ENCODE measurements at places on chromosomes 2 and 18.

- DNase-seq: no peak
Measured at GRCh38 chr18:377088-377487, 109.2 kb upstream of the THOC1 start.

DNA sequence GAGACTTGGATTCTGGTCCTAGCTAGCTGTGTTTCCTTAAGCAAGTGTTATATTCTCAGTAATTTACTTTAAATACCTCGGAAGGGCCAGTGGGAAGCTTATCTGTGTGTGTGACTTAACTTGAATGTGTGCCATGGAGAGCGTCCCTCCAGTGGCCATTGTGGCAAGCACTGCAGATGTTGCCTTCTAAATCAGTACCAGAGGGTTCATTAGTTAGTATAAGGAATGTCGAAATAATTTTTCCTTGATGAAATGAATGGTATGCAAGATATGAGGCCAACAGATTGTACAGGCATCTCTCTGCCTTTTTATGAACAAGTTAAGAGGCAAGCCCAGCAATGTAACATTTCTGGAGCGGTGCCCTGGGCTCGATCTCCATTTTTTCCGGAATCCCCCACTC, 52.0 kb downstream of the FBXO36 start:
- no peak for DNase-seq

GRCh38 chr18:2395427-2396161, 175.7 kb downstream of the METTL4 start:
- DNase-seq: no peak

DNA sequence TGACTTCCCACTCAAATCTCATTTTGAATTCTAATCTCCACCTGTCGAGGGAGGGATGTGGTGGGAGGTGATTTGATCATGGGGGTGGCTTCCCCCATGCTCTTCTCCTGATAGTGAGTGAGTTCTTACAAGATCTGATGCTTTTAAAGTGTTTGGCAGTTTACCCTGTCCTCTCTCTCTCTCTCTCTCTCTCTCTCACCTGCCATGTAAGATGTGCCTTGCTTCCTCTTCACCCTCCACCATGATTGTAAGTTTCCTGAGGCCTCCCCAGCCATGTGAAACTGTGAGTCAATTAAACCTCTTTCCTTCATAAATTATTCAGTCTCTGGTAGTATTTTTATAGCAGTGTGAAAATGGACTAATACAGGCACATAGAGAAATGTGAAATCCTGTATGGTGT, 7.0 kb upstream of the LDAH start:
- no peak for DNase-seq

DNA sequence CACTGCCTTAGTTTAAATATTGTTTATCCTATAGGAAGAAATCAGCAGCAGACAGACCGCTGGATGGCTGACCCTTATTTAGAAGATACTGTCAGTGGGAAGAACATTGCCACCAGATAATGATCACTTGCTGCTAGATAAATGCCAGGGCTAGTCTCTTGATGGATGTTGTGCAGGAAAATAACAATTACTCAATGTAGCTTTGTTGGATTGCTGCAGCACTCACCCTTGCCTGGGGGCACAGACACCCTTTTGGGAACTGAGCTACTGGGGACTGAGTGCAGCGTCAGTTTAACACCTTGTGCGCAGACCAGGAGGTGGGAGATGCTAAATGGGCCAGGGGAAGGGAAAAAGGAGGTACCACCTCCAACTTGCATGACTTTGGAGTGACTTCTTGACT, 64.2 kb upstream of the CAPN13 start:
- no peak for DNase-seq

GRCh38 chr2:198518935-198519334, 714.5 kb downstream of the PLCL1 start:
- DNase-seq: no peak

DNA sequence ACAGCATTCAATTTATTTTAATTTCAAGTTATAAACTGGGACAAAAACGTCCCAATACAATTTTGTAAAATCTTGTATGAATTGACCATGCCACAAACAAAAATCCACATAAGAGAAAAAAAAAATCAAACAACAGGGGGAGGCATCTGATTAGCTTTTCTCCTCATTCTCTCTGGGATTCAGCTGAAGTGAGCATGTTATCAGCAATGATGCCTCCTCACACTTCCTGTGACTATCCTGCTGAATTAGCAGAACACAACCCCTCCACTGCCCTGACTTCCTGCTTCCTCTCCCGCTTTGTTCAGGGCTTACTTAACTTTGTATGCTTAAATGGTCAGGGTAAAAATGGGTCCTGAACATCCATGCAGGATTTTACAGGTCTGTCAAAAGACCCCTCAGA, 132.2 kb upstream of the ITGB6 start:
- no peak for DNase-seq

DNA sequence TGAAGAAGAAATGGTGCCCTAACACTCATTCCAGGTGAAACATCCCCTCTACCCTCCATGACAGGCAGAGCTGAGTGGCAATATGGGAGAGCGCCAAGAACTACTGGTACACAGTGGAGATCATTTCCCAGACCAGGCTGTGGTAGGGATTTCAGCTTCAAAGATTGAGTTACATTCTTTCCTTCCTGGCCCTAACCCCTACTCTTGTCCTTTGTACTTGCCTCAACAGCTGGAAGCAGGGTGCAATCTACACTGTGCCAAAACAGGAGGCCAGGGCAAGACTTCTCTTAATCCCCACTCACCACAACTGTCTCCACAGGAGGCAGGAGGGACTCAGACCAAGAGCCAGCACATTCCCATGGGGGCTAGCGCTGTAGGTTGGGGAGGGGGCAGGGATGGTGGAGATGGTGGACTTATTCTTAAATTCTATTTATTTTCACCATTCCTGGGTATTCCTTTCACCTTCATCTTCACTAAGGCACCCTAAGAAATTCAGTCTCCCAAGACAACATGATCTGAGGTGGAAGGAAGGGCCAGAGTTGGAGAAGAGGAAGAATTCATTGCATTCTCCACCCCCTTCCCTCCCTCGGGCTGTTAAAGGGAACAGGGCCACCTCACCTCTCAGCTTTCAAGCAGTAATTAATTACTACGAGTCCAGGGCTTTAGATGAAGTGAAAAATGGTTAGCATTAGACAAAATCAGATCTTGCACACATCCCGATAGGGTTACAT, 65.9 kb downstream of the AAK1 start:
- DNase-seq: no peak

GRCh38 chr18:58928386-58928785, 63.7 kb downstream of the ZNF532 start:
- no peak for DNase-seq

DNA sequence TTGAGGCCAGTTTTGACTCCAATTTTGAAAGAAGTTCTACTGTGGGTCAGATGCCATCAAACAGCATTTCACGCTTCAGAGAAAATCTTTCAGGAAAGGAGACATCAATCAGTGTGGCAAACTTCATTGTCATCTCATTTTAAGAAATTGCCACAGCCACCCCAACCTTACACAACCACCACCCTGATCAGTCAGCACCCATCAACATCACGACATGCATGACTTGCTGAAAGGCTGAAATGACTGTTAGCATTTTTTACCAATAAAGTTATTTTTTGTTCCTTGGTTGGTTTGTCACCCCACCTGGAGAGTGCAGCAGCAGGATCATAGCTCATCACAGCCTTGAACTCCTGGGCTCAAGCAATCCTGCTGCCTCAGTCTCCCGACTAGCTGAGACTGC, 10.4 kb downstream of the DNAJC10 start:
- DNase-seq: no peak

GRCh38 chr2:27086724-27087593, at the start of gene KHK:
KHK (plus strand) TSS chr2:27086772; CDS start chr2:27087260, 488 bp downstream.
- DNase-seq: peak; percentile 73

DNA sequence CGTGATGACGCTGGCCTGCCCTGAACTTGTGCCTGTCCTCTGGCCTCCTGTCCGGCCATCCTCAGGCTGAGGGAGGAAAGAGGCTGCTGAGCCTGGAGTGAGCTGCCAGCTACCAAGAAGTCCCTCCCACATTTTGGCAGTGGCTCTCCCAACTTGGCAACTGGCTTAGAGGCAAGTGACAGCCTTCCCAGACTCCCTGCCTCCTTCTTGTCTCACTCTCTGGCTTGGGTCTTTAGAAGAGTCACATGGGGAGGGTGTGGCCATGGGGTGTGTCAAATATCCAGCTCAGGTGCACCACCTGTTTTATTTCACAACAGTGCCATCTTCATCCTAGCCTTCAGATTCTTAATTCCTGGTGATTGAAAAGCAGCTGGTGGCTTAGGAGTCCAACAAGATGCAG, 222.9 kb downstream of the PRKCE start:
- peak; percentile 87 for DNase-seq

- DNase-seq: no peak
Measured at GRCh38 chr2:112204411-112204810, 50.4 kb downstream of the ZC3H8 start.

GRCh38 chr2:28751956-28752630, 463 bp downstream of the PPP1CB start:
- DNase-seq: no peak

DNA sequence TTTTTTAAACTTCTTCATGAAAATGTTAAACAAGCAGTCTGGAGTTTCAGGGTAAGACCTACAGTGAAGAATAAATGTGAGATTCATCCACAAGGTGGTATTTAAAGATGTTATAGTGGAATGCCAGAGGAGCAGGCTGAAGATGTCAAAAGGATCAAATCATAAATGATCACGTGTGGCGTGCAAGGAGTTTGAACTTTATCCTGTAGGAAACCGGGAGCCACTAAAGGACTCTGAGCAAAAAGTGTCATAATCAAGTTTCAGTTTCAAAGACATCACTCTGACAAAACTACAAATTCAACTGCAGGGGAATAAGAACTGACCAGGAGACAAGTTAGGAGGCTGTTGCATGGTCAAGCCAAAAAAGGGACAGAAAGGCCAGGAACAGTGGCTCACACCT, 19.9 kb downstream of the NHEJ1 start:
- no peak for DNase-seq

- peak; percentile 72 for DNase-seq
Measured at GRCh38 chr2:2662037-2662846, 331.2 kb upstream of the MYT1L start.

DNA sequence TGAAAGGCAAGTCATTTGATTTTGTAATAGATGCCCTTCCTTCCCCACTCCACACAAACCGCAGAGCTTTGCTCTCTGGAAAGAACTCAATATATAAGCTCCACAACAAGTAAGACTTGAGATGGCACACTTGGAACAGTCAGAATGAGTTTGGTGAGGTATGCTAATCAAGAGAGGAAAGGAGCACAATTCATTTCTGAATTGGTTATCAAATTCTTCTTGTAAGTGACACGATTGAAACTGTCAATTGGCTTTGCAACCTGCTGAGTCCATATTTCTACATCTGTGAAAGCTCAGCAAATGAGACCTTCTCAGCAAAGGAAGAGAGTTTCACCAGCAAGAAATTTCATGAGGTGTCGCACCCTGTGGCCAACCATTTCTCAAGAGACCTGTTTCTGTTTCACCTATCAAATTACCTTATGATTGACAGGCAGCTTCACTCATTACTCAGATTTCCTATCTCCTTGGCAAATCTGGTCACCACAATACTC, 19.1 kb downstream of the CTLA4 start:
- DNase-seq: no peak

GRCh38 chr2:134198006-134198634, 55.8 kb upstream of the MGAT5 start:
- DNase-seq: no peak

GRCh38 chr2:15271276-15271675, 289.9 kb downstream of the NBAS start:
- no peak for DNase-seq

GRCh38 chr2:108932736-108933332, 56.2 kb downstream of the EDAR start:
- DNase-seq: no peak

GRCh38 chr2:51469102-51469501, 437.2 kb upstream of the NRXN1 start:
- DNase-seq: no peak

DNA sequence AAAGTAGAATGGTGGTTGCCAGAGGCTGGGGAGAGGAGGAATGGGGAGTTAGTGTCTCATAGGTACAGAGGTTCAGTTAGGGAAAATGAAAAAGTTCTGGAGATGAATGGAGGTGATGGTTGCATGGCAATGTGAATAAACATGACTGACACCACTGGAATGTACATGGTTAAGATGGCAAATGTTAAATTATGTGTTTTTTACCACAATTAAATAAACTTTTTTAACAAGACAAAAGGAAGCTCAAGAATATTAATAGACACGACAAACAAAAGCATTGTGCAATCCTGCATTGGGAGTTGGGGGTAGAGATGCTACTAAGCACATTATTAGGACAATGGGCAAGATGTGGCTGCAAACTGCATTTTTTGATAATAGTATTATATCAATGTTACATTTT, 147.7 kb downstream of the TWIST2 start:
- DNase-seq: no peak

DNA sequence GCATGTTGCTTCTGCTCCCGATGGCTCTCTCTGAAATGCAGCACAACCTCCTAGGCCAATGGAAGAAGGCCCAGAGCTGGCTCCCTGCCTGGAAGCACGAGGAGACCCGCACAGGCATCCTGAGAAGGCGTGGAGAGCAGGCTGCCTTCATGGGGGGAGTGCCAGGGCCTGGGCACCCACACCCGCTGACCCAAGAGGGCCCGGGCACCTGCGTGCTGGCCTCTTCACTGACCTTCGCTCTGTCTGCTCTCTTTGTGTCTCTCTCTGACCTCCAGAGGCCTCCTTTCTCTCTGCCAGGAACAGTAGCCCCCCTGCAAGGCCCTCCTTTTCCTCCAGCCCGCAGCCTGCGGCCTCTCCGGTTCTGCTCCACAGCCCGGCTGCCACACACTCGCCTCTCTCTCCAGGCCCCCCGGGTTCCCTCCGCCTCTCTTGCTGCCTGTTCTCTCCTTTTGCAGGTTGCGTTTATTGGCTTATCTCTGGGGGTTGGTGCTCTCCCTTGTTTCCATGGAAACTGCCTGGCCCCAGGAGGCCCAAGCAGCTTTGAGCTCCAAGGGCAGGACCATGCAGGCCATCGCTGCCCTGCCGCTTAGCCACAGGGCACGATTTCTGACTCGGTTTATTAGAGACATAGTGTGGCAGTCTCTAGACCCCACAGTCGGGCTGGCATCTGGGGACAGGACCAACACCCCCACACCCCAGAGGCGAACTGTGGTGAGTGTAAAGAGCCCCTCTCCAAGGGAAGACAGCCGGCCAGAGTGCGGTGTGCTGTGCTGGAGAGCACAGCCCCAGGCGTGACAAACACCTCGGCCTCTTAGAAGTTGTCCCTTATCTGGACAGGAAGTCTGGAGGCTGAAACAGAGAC, 1.7 kb downstream of the MZT2B start:
- peak; percentile 73 for DNase-seq

GRCh38 chr2:12173271-12173942, 427.0 kb downstream of the LPIN1 start:
- DNase-seq: no peak

GRCh38 chr2:120866071-120866470, 130.4 kb downstream of the GLI2 start:
- DNase-seq: no peak
